ENCODE measurements at places on chromosomes 16 and 17. TPM values are rescaled to one million over a fixed set of nuclear protein-coding genes. Genes with fewer than 3 reads are reported as not detected.
A peak's percentile ranks its signal among the peaks of the same experiment; 100 is the strongest.

Gene BCAR1
- 80.3 TPM for total RNA-seq

Gene ABCA3
- total RNA-seq = 13.6 TPM

DNA sequence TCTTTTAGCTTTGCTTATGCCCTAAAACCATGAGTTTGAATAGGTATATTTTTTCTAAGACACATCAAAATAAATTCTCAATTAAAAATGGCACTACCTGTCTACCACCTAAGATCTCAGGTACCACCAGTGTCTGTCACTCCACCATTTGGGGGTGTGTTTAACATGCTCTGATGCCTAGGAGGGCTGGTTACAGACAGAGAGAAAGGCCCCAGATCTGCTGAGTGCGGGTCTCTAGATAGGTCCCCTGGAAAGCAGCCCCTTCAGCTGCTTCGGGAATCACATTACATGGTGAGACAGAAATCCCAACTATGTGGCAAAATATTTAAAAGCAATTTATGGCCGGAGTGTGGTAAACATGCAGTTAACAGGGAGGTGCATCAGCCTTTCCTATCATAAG lies 653 bp upstream of the VAC14 start:
- DNase-seq = no peak

DNA sequence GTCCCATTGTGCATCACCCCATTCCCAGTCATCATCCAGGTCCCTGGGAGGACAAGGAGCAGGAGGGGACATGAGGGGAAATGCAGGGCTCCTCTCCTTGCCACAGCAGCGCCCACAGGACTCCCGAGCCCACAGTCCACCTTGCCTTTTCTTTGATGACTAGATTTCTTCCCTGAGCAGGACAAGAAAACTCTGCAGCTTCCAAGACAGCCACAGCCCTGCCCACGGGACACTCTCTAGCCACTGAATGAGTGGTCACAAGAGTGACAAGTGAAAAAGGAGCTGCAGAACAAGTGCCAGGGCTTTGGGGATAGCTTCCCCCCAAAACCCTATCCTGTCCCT lies 4.7 kb downstream of the NEURL4 start:
- no peak for DNase-seq

Gene ABCC11
- 0.30 TPM for total RNA-seq

DNA sequence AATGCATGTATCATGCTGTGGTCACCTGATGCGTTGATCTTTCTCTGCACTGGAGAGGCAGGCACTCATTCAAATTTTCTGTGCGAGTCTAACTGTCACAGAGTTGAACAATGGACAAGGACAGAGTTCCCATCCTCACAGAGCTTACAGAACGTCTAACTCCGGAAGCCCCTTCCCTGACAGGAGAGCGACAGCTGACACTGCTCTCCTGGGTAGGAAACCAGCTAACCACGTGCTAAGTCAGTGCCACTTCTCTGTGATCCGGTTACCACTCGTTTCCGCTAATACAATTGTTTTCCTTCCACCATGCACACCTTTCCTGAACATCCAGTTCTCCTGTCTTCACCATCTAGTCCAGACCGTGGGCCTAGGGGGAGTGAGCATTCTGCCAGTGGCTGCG lies 11.3 kb downstream of the KLHDC4 start:
- DNase-seq = no peak

DNA sequence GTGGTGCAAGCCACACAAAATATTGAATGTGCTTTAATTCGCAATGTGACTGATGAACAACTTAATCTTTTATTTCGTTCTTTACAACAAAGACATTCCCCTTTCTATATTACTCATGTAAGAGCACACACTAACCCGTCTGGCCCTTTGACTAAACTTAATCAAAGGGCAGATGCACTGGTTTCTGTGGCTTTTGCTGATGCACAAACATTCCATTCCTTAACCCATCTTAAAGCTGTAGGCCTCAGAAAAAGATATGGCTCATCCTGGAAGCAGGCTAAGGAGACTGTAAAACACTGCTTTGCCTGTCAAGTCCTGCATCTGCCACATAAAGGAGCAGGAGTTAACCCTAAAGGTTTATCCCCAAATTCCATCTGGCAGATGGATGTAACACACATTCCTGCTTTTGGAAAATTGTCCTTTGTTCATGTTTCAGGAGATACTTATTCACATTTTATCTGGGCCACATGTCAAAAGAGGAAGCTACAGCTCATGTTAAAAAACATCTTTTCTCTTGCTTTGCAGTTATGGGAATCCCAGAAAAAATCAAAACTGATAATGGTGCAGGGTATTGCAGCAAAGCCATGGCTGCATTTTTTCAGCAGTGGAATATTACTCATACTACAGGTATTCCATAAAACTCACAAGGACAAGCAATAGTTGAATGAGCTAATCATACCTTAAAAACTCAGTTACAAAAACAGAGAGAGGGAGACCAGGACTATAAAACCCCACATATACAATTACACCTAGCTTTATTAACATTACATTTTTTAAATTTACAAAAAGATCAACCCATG lies 137.2 kb downstream of the AHSP start:
- DNase-seq = no peak

DNA sequence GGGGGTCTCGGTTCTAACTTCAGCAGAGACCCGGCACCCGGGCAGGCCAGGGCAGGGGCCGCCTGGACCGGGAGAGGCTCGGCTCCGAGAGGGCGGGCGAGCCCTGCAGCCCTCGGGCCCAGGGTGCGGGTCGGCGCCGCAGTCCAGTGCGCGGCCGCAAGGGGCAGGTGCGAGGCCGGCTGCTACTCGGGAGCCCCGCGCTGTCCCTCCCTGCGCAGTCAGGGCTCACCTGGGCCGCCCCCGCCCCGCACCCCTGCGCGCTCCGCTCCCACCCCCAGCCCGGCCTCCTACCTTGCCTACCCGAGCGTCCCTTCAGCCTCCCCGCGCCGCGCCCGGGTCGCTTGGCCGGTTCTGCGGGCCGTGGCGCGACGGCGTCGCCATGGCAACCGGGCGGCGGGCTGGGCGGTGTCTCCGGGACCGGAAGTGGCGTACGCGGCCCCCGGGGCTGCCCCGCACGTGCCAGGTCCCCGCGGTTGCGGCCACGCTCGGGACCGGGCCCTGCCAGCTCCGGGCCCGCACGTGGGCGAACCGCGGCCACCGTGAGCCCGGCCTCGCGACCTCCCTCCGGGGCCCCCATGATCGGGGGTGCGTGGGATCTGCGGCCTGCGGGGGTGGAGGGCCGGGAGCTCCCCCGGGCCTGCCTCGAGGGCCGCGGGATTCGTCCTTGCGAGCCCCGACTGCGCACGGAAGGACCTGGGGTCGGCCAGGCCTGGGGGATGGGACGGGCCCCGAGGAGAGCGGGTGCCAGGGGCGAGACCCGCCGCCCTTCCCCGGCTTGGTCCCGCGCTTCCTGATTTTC lies at the start of gene CYB561:
Gene CYB561, minus strand, starts transcription at position 353 of the 799 bp plus-strand sequence. CDS start 8,759 bp downstream, outside the sequence.
- DNase-seq = no peak

DNA sequence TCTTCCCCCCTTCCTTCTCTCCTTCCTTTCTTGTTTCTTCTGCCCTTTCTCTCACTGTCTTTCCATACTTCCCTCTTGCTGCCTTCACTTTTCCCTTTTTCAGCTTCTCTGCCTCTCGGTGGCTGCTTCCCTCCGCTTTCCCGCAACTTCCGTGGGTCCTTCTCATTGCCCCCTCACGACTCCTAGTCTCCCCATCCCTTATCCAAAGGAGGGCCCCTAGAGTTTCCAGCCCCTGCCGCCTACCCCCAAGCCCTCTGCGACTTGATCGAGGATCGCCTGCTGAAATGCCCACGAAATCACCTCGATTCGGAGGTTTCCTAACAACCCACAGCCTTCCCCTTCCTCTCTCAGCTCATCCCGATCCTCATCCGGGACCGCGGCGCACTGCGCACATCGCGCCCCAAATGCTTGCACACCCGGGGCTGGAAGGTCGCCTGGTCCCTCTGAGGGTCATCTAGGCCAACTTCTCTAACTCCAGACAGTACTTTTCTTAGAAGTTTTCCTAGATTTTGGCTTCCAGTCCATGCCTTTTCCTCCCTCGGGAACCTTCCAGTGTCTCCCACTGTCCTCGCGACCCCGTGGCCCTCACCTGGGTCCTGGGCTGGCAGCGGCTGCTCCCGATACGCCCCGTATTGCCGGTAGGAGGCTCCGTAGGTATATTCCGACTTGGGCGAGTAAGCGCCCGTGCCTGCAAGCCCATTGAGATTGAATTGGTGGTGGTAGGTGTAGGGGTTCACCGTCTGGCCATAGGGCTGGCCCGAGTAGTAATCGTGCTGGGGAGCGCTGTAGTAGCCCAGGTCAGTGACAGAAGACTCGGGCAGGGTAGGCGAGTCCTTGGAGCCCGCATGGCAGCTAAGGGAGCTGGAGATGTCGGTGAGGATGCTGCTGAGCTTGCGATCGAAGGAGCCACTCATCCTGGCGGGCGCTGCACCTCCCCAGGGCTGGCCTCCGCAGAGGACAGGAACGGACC lies 654 bp downstream of the DLX3 start:
- peak; percentile 63 for DNase-seq

Gene NOD2
- total RNA-seq = 0.40 TPM

- peak; percentile 49 for DNase-seq
Observed at GRCh38 chr16:50298591-50299507, 32.5 kb downstream of the ADCY7 start.

DNA sequence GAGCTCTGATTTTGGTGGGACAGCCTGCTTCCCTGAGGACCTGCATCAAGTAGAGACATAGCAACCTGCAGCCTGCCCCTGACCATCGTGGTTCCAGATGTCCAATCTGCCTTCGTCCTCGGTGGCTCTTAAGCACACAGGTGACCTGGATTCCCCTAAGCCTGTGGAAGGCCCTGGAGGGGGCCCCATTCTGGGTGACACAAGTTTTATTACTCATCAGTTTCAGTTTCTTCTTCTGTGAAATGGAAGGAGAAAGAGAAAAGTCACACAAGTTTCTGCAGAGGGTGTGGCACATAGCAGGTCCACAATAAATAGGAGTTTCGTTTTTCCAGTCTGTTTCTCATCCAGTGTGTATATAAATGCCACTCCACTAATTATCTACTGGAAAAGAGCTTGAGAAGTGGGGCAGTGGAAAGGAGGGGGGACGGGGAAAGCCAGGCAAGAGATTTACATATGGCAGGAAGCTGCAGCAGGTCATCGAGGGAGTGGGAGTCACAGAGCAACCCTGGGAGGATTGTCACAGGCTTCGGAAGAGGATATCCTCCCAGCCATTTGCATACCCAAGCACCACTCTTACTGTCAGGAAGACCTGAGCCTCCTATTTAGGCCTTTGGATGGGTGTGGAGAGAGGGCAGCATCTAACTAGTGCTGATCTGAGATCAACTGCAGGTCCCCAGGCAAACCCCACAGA lies 10.0 kb upstream of the NOS2 start:
- DNase-seq = no peak

DNA sequence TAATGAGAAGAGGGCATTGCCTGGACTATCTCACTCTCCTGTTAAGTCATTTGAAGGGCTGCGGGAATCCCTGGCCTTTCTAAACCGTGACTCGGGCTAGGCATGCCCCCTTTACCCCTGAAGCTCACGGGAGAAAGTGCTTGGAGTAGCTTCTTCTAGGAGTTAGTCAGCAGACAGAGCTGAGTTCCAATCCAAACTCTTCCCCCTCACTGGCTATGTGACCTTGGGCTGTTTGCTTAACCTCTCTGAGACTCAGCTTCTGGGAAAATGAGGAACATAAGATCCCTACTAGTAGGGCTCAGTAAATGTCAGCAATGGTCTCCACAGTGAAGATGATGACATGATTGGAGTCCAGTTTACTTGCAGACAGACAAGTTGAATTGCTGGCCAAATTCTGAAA lies 5.7 kb upstream of the B9D1 start:
- no peak for DNase-seq

- DNase-seq = no peak
Observed at GRCh38 chr16:75506574-75506973, 11.3 kb upstream of the CHST6 start.

- DNase-seq = no peak
Observed at GRCh38 chr17:77405867-77406732, 265.3 kb downstream of the SEC14L1 start.

Gene CDH13
- total RNA-seq = 108 TPM

DNA sequence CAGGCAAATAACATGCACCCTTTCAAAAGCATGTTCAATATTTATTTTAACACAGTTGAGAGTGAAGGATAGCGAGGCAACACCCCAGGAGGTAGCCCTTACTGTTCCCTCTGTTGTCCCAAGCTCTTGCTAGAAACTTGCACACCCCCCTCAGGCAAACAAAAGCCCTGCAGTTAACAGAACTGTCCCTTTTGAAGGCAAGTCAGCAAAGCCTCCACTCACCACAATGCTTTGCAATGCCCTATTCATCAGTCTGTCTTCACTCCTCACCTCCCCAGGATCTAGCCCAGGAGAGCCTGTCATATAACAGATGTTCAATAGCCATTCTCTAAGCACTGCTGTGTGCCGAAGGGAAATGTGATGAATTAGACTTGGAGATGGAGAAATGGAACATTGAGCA lies 3.5 kb upstream of the CNEP1R1 start:
- no peak for DNase-seq

DNA sequence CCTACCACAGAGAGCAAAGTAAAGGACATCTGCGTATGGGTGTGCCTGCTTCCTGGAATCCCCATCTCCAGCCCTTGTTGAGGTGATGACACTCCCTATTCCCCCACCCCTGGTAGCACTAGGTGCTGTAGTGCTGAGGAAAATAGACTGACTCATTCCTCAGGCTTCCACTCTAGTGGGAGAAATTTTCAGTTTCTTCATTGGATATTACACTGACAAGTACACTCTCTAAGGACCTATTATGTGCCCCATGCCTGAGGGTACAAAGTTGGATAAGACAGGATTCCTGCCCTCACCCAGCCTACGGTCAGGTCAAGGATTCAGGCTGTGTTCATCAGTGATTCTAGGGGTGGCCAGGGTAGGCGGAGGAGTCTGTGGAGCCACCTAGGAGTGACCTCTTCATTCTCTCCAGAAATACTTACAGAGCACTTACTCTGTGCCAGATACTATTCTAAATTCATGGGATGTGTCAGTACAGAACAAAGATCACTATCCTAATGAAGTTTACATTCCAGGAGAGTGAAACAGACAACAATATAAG lies 4.5 kb upstream of the ZC3H7A start:
- DNase-seq = no peak

DNA sequence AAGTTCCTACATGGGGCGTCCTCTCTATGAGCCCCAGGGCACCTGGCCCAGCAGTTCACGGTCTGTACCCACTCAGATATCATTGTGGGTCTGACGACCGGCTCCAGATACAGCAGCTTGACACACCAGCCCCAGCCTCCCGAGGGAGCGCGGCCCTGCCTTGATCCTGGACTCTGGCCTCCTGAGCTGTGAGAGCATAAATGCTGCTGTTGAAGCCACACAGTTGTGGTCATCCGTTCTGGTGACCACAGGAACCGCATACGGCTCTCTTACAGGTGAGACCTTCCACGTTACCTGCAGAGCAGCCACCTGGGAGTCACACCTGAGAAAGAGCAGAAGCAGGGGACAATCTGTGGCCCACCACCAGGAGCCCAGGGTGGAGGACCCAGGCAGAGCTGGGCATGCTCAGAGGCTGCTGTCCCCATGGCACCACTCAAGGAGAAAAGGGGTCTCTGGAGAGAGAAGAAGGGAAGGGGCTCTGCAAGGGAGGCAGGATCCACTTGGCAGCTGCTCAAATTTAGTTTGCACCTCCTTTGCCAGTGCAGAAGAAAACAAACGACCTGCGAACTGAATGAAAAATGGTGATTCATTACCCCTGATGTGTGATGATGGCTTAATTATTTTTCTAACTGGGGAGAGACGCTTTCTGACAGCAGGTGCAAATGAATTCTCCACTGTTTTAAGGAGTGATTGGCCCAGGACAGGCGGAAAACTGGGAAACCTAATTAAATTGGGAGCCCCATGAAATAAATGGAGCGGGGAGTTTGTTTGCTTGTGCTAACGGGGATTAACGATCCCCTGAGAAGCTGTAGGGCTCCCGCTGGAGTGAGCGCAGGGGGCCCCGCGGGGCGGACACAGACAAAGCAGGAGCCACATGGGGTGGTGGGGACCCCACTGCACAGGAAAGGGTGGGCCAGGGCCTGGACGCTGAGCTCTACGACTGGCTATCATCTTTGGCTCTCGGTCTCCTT lies 208.9 kb downstream of the RBFOX3 start:
- DNase-seq = no peak

All from cardiac septum (tissue), 1 donor.